Astrocyte of the spinal cord (primary cell): ENCODE measurements at places on chromosomes 16 and 17.

- no peak for DNase-seq
These were observed 10.8 kb downstream of the ZNF750 start for GRCh38 chr17:82828875-82829487.

DNA sequence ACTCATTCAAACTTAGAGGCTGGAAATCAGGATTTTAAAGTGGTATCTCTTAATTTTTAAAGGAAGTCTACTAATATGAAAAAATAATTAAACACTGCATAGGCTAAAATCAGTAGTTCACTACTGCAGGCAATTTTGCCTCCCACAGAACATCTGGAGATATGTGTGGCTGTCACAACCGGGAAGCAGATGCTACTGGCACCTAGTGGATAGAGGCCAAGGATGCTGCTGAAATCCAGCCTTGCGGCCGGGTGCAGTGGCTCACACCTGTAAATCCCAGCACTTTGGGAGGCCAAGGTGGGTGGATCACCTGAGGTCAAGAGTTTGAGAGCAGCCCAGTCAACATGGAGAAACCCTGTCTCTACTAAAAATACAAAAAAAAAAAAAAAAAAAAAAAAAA lies 473.9 kb downstream of the XYLT1 start:
- no peak for DNase-seq

DNA sequence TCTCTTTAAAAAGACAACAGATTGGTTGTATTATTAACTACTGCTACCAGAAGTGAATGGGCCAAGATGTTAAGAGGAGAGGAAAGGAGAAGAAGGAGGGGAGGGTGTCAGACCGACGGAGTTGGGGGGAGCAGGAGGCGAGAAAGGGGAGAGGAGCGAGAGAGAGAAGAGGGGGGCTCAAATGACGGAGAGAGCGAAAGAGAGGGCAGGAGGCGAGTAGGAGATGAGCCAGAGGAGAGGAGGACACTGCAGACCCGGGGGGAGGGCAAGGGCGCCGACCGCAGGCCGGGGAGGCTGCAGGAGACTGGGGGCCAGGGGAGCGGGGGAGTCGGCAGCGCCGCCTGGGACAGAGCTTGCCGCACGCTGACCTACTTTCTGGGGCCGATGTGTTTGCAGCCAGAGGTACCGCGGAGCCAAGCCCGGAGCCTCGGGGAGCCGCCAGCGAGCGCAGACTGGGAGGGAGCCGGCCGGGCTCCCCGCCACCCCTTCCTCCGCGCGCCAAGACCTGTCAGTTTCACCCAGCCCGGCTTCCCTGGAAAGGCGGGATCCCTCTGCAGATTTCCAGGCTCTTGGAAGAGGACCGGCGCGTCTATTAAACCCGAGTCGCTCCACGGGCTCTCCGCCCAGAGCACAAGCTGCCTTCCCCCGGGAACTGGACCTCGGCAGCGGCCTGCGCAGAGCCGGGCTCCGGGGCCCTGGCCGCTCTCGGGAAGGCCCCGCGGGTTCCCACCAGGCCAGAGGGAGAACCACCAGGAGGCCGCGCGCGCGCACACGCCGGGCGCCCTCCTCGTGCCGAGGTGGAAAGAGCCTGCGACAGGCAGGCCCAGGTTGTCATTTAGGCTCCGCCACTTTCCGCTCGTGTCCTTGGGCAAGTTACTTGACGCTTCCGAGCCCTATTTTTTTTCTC lies 74.6 kb downstream of the CMC2 start:
- peak; percentile 64 for DNase-seq

GRCh38 chr16:47424846-47425245 lies 36.0 kb downstream of the ITFG1 start:
- DNase-seq, result no peak

DNA sequence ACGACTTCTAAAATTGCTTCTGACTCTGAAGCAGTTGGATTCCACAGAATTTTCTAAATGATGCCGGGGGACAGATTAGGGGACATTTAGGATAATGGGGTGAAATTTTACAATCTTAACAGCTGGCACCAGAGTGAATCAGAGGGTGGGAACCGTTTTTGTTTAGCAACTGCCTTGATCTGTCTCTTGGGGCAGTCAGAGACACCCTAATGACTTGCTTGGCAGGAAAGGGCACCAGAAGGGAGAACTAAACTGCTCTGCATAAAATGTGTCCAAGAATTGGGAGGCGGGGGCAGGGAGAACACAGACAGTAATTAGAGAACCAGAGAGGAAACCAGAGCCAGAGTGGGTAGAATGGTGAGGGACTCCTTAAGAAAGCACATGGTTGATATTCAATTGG lies 6.1 kb upstream of the ABCC12 start:
- DNase-seq, result no peak

DNA sequence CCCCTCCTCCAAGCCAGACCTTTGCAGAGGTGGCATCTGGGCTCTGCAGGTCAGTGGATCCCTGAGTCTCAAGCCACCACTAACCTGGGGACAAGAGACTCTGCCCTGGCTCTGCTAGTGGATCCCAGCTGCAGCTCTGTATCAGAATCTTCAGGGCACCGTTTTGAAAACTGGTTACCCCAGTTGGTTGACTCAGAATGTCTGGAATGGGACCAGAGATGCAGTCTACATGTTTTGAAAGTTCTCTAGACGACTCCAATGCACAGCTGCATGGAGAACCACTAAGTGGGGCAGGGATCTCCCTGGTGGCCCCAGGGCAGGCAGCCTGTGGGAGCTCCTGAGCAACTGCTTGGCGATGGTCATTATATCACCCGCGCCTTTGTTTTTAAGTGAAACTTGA lies 34.1 kb upstream of the ADORA2B start:
- DNase-seq, result no peak

DNA sequence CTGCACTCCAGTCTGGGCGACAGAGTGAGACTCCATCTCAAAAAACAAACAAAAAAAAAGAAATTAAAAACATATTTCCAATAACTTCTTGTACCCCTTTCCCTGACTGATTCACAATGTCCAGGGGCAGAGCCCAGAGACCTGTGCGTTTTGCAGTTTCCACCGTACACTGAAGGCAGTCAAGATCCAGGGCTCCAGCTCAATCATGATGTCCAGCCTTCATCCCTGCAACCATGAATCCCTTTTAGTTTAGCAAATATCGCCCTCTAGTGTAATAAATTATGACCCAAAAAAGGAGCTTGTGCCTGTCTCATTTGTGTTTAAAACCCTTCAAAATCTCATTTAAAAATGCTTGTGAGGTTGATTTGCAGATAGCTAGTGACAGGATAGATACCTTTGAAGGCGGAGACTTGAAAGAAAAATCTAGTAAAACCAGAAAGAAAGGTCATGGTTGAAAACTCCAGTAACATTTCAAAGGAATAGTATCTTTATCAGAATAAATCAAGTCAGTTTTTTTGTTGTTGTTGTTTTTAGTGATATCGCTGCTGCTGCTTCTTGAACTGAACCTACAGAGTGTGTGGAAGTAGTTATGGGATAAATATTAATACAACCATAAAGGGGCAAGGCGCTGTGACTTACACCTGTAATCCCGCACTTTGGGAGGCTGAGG lies 3.7 kb upstream of the ERN1 start:
- DNase-seq, result peak; percentile 70

- DNase-seq, result no peak
These were observed 44.7 kb upstream of the DNAH17 start for GRCh38 chr17:78621720-78622490.

DNA sequence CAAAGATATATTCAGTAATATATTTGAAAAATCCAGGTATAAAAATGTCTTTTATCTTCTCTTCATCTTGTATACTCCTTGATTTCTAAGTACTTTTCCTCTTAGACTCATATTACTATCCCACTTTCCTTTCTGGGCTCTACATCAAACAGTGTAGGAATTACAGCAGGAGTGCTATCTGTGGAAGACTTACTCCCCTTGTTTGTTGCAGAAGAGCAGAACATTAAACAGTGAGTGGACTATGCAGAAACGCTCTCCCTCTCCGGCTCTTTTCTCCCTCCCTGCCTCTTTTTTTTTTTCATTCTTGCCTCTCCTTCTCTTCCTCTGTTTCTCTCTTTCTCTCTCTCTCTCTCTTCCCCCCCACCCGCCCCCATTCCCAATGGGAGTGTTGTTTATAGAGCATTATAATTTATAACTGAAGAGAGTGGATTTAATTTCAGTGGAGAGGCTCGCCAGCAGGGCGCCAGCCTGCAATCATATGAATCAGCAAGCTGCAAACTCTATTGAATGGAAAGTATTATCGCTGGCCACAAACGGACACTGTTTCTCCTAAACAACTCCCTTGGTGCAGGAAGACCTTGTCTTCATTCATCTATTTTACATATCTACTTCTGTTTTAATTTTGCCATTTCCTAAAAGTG lies 242.3 kb upstream of the TBX2 start:
- peak; percentile 62 for DNase-seq

- DNase-seq, result no peak
These were observed 138.5 kb upstream of the TBX2 start for GRCh38 chr17:61261001-61261637.

GRCh38 chr17:31548709-31549108 lies 157.2 kb downstream of the RAB11FIP4 start:
- no peak for DNase-seq

GRCh38 chr17:77834170-77835115 lies 124.1 kb upstream of the TNRC6C start:
- peak; percentile 89 for DNase-seq

GRCh38 chr16:82300374-82300951 lies 130.4 kb upstream of the MPHOSPH6 start:
- DNase-seq, result no peak

DNA sequence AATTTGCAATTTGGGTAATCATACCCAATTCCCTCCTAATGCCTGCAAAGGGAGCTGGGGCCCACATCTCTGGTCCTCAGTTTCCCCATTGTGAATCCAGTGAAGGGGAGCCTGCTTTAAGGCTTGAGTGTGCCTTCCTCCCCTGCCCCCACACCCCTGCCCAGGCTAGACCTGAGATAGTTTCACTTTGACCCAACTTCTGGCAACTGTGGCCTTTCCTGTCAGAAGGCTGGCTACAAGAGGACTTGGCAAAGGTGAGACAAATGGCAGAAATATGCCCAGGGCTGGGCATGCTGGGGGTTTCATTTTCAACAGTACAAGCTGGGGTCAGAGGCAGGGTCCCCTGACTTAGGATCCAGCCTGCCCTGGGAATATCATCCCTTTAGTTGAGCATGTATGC lies 10.0 kb downstream of the SOCS1 start:
- no peak for DNase-seq

- DNase-seq, result peak; percentile 78
These were observed 42.2 kb upstream of the HAPSTR1 start for GRCh38 chr16:9049241-9049640.

DNA sequence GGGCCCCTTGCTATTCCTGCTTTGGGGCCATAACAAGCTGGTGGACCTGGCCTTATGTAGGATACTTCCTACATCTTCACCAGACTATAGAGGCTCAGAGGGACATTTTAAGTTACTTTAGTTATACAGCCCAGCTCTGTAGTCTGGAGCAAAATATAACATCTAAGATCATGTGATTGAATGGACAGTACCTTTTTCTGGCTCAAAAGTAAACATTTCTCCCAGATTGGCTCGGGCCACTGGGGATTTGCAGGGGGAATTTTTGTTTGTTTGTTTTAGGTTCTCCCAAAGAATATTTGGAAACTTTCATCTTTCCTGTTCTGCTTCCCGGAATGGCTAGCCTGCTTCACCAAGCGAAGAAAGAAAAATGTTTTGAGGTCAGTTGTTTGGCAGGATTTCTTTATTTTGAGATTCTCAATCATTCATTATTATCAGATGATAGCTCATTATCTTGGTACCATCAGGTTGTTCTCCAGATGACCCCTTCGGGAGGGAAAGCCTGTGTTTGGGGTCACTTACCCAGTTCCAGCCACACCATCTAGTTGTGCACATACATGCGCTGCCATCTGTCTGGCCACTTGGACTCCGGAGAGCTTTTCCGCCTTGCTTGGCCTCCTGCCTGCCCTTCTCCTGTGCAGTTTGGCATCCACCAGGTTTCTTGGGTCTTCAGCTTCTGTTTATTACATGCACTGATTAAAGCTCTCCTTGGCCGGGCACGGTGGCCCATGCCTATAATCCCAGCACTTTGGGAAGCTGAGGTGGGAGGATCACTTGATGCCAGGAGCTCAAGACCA lies 17.2 kb downstream of the IQCK start:
- DNase-seq, result no peak

DNA sequence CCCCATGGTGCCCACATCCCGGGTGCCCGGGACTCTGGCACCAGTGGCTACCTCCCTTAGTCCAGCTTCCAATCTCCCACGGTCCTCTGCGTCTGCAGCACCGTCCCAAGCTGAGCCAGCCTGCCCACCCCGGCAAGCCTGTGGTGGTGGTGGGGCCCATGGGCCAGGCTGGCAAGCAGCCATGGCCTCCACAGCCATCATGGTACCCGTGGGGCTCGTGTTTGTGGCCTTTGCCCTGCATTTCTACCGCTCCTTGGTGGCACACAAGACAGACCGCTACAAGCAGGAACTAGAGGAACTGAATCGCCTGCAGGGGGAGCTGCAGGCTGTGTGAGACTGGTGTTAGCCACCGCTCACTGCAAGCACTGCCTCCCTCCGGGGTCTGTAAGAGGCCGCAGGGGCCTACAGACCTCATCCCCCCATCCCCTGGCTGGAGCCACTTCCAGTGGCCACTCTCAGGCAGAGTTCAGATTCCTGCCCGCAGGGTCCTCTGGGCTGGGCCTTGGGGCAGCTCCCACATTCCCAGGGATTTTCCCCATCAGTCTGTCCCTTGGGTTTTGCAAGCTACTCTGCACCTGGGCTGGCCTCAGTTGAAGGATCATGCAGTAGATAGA lies 3.9 kb upstream of the SETD1A start:
- peak; percentile 86 for DNase-seq

- DNase-seq, result no peak
These were observed 689 bp upstream of the TBC1D24 start for GRCh38 chr16:2473999-2474876.

GRCh38 chr17:64083563-64084085 lies 46.3 kb downstream of the ERN1 start:
- no peak for DNase-seq

- DNase-seq, result peak; percentile 57
These were observed 26.5 kb downstream of the YPEL2 start for GRCh38 chr17:59357929-59358328.

DNA sequence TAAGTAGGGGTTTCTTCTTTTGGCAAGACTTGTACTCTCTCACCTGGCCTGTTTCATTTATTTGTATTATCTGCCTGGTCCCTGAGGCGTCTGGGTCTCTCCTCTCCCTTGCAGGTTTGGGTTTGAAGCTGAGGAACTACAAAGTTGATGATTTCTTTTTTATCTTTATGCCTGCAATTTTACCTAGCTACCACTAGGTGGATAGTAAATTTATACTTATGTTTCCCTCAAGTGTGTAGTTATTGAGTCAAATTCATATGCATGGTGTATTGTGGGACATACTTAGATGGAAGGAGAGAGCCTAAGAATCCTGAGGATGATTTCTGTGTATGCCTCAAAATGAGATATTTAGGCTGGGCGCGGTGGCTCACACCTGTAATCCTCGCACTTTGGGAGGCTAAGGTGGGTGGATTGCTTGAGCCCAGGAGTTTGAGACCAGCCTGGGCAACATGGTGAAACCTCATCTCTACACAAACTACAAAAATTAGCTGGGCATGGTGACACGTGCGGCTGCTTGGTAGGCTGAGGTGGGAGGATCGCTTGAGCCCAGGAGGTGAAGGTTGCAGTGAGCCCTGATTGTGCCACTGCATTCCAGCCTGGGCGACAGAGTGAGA lies 13.6 kb downstream of the TMEM98 start:
- no peak for DNase-seq
